ENCODE measurements at places on chromosomes 3 and 15. TPM values are rescaled to one million over a fixed set of nuclear protein-coding genes. Genes with fewer than 3 reads are reported as not detected.

GRCh38 chr15:83733691-83734090 lies 79.8 kb downstream of the ADAMTSL3 start:
- DNase-seq = no peak

- no peak for DNase-seq
Measured at GRCh38 chr3:42773409-42773751, 327 bp upstream of the CCDC13 start.

- no peak for DNase-seq
Measured at GRCh38 chr15:80764535-80764934, 14.6 kb upstream of the CEMIP start.

- peak; percentile 71 for DNase-seq
Measured at GRCh38 chr3:195441992-195442572, 738 bp downstream of the ACAP2 start.

DNA sequence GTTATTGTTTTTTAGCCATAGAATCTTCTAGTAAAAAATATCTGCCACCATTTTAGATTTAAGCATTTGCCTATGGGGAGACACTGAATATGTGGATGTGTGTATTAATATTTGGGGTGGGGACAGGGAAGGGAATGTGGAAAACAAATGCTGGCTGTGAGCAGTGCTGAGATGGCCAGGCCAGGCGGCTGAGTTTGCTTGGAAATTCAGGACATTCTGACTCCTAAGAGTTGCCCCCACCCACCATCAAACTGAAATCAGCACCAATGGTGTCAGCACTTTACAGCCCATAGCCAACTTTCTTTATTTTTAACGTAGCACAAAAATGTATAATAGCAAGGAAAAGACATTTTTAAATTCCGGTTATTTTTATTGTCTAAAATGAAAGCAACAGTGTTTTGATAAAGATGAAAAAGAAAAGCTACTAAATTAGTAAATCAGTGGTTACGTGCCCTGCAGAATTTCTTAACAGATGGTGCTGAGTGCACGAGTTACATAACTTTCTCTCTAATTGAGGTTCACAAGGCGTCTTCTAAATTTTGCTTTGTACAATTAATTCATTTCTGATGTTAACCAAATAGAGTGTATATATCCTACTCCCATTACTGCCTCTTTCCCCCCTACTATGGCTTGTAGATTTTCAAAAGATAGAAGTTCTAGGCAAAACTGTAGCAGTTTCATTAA lies 34.0 kb downstream of the B3GALNT1 start:
- DNase-seq = no peak

DNA sequence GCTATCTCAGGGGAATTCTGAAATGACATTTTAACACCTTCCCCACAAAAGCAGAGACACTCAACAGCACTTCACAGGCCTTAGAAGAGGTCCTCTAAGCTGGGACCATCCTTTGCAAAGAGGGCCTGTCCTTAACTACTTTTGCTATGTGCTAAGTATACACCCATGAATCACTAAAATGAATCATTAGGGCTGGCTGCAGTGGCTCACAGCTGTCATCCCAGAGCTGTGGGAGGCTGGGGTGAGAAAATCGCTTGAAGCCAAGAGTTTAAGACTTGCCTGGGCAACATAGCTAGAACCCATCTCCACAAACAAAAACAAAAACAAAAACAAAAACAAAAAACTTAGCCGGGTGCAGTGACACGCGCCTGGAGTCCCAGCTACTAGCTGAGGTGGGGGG lies 53.9 kb upstream of the MELTF start:
- DNase-seq = no peak

GRCh38 chr3:73805435-73805834 lies 180.7 kb upstream of the PDZRN3 start:
- no peak for DNase-seq

GRCh38 chr15:41309226-41309905 lies 23.0 kb downstream of the OIP5 start:
- no peak for DNase-seq

- DNase-seq = no peak
Measured at GRCh38 chr3:193813501-193813830, 220.5 kb downstream of the OPA1 start.

DNA sequence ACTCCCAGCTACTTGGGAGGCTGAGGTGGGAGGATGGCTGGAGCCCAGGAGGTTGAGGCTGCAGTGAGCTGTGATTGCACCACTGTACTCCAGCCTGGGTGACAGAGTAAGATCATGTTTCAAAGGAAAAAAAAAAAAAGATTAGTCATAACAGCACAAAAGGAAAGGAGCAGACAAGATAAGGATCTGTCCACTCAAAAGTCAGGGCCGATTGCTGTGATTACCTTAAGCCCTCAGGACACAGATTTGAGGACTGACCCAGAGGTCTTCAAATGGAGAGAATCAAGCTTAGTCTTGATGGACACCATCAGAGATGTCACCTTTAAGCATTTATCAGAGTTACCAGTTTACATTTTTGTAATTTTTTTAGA lies 23.9 kb upstream of the HEG1 start:
- no peak for DNase-seq

GRCh38 chr3:151949706-151950105 lies 76.3 kb downstream of the SUCNR1 start:
- no peak for DNase-seq

GRCh38 chr3:24110051-24110450 lies 165.0 kb downstream of the NR1D2 start:
- DNase-seq = no peak

- no peak for DNase-seq
Measured at GRCh38 chr3:129518038-129518561, 10.3 kb upstream of the RHO start.

GRCh38 chr3:115646027-115646690 lies 22.8 kb downstream of the GAP43 start:
- DNase-seq = no peak

- no peak for DNase-seq
Measured at GRCh38 chr3:38978729-38979128, 73.0 kb downstream of the SCN11A start.

The ZBTB38 gene
- total RNA-seq = 117 TPM

The TM4SF18 gene
- total RNA-seq = 11.8 TPM

The LTF gene
- 11.3 TPM for total RNA-seq

The MRPS11 gene
- 23.1 TPM for total RNA-seq

The ONECUT1 gene
- not detected for total RNA-seq

The LRRC2 gene
- total RNA-seq = 2.2 TPM

The ABHD17C gene
- total RNA-seq = 3.8 TPM

The CRABP1 gene
- total RNA-seq = 28.8 TPM

The GPR156 gene
- 0.98 TPM for total RNA-seq

The IL20RB gene
- 15.2 TPM for total RNA-seq

The TPRG1 gene
- 12.7 TPM for total RNA-seq

The IQCF5 gene
- not detected for total RNA-seq

Measured in sciatic nerve (tissue), 2 donors.